ENCODE measurements at places on chromosomes 2 and 18.

GRCh38 chr2:3266925-3267867 lies 110.4 kb downstream of the EIPR1 start:
- no peak for DNase-seq

DNA sequence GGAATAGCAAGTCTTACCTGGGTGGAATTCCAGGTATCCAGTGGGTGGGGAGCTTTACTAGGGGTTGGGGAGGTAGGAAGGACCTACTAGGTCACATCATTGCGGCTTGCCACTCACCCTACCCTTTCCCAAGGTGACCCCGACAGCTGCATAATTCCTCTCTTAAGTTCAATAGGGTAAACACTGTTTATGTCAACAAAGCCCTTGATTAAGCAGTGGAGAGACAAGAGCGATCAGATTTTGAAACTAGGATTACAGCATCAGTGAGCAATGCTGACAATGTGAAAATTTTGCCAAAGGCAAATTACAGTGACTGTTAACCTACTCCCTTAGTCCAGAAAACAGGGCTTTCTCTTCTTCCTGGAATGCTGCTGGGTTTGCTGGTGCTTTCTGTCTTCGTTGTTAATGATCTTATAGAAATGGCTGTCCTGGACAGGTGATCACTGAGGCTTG lies 14.5 kb downstream of the SLC19A3 start:
- no peak for DNase-seq

GRCh38 chr2:56386657-56387056 lies 202.9 kb downstream of the CCDC85A start:
- no peak for DNase-seq

DNA sequence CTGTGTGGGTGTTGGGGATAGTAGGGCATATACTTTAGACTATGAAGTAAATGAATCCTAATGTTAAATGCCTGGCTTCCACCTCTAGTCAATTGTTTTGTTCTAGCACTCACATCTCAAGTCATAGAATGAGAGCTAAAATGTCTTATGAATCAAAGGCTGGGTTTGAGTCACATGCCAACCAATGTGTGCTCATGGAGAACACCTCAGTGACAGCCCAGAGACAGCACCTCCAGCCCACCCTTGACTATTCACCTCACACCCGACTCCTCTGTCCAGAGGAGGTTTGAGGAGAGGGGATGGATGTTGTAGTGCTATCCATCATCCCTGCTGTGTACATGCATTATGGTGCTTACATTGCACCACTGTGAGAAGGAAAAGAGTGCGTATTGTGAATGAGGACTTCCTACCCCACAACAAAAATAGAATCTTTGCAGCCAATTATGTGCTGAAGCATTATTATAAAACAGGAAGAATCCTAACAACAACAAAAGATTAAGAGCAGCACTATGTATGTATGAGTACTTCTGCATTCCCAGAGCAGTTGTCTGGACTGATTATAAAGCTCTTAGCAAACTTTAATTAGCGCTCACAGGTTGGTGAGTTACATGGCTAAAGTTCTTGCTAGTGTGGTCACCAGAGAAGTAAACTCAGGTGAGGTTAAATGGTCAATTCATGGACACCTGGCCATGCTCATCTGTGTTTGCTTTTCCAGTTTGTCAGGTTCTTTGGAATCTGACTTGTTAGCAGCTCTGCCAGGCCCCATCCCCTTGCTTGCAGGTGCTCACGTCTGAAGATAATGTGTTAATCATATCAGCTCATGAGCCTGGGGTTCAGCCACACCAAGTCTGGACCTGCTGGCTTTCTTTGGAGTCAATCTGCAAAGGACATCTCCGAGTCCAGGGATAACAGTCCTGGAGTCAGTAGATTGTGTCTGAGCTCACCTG lies 55.3 kb upstream of the NABP1 start:
- peak; percentile 19 for DNase-seq

DNA sequence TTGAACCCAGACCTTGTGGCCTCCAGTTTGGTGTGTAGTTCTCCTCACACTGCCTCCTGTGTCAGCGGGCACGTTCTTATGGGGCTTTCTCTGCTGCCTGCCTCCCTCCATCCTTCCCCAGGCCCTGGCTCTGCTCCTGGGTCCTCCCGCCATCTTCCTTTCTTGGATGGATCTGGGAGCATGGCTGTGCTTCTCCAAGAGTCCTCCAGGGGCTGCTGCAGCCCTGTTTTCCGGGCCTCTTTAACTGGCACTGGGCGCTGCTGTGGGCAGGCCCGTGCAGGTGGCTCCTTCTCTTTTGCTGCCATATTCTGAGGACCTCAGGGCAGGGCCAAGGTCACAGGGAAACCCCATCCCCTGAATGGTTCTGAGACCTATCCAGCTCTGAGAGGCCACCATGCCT lies 17.8 kb downstream of the THNSL2 start:
- no peak for DNase-seq

- no peak for DNase-seq
Observed at GRCh38 chr2:238466243-238466756, 39.6 kb downstream of the ASB1 start.

GRCh38 chr2:188623995-188624643 lies 332.4 kb downstream of the GULP1 start:
- DNase-seq: no peak

DNA sequence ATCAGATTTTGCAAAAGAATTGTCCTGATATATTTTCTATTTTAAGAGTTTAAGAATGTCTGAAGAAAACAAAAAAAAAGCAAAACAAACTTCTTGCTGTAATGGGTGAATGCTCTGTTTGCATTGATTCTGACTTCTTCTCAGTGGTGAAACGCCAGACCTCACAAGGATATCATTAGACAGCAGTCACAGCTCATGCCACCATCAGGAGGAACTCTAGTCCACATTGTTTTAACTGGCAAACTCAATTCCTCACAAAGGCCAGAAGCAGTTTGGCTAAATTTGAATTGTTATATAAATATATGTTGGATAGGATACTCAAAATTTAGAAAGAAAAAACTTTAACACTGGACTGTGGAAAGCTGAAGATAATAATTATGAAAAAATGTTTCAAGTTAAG lies 89.4 kb downstream of the DOK6 start:
- no peak for DNase-seq

- peak; percentile 38 for DNase-seq
Observed at GRCh38 chr2:50401772-50402653, 629.9 kb downstream of the NRXN1 start.

GRCh38 chr2:109160714-109161440 lies 31.9 kb downstream of the SH3RF3 start:
- DNase-seq: no peak

- DNase-seq: no peak
Observed at GRCh38 chr2:147521936-147522335, 322.9 kb upstream of the ACVR2A start.

DNA sequence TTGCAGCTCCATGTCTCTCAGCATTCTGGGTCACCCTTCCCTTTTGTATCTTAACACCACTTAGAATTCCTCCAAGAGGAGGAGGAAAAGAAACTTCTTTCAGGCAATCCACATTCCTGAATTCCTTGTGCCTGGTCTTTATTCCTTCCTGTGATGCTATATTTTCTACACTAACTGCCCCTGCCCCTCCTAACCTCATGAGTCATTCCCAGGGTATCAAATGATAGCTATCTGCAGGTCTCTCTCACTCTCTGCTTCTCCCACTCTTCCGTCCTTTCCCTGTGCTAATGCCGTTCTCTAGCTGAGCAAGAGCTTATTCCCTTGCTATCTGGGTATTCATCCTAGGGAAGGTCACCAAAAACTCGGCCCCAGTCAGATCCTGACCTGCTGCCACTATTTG lies 395.0 kb upstream of the TCF4 start:
- no peak for DNase-seq

DNA sequence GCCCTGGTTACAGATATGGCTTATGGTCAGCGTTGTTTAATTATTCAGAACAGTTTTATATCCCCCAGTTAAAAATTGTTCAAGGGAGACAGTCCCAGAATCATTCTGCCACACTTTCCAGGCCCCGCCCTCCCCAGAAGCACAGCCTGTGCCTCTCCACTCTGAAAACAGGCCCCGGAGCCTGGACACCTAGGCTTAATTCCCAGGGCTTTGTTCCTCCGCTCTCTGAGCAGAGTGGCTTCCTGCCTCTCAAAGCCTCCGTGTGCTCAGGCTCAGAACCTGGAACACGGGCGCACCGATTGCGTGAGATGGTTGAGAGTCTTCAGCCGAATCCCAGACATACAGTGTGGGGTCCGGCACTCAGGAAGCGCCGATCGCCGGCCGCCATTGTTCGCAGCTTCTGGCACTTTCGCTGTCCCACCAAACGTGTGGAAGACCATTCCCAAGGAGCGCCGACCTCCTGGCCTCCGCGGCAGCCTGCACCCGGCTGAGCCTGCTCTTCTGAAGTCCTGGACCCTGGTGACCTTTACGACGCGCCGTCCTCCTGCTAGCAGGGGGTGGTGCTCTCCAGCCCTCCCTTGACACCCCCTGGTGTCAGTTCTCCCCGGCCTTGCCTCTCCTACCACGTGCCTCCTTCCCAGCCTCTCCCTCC lies 45.6 kb downstream of the TWIST2 start:
- no peak for DNase-seq

DNA sequence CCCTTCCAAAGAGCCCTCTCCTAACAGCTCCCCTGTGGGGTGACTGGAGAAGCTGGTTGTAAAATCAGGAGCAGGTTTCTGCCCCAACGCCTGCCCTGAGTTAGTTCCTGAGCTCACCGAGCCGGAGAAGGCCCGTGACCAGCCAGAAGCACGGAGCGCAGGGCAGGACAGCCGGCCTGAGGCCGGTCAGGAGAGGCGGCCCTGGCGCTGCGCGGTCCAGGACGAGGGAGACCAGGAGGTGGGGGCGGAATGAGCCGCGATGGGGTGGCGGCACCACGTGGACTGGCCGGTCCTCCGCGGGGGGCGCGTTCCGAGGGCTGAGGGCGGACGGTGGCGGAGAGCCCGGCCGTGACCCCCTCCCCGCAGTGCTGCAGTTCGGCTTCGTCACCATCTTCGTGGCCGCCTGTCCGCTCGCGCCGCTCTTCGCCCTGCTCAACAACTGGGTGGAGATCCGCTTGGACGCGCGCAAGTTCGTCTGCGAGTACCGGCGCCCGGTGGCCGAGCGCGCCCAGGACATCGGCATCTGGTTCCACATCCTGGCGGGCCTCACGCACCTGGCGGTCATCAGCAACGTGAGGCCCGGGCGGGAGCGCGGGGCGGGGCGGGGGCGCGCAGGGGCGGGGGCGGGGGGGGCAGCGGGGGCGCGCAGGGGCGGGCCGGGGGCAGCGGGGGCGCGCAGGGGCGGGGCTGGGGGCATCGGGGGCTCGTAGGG lies 29.0 kb downstream of the ANO7 start:
- DNase-seq: peak; percentile 46

GRCh38 chr2:188835821-188836220 lies 138.4 kb upstream of the COL3A1 start:
- DNase-seq: no peak

GRCh38 chr2:73284296-73285158 lies at the start of gene FBXO41:
Gene FBXO41, minus strand, starts transcription at chr2:73284478. Its CDS starts 14,848 bp downstream, at chr2:73269630.
- DNase-seq: peak; percentile 88

DNA sequence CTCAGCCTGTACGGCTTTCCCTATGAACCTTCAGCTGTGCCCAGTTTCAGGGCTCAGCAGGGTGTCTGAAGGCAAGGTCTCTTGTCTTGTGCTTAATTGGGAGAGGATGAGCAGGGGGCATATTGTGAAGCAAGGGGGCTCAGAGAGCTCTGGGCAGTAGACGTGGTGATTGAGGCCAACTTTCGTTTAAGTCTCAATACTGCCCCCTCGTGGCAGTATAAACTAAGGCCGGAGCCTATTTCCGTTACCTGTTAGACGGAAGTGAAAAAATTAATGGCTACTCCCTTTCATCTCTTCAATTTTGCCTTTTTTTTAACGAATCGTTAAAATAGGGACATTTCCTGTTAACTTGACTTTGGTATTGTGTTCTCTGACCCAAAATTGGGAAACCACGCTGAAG lies 193.4 kb downstream of the TDRD15 start:
- DNase-seq: peak; percentile 42

- no peak for DNase-seq
Observed at GRCh38 chr2:171323971-171324528, 109.7 kb downstream of the METTL8 start.

- DNase-seq: no peak
Observed at GRCh38 chr2:163213661-163214081, 375.1 kb upstream of the KCNH7 start.

- DNase-seq: no peak
Observed at GRCh38 chr2:234975611-234976010, 23.8 kb downstream of the SH3BP4 start.

DNA sequence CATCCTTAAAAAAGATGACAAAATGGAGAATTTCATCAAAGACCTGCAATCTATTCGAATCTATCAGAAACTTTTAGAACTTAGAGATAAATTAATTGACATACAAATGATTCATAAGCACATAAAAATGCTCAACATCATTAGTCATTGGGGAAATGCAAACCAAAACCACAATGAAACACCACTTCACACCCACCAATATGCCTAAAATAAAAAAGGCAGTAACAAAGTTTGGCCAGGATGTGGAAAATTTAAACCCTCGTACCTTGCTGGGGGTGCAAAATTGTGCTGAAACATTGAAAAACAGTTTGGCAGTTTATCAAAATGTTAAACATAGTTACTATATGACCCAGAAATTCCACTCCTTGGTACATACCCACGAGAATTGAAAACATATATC lies 11.5 kb upstream of the EIF2AK3 start:
- DNase-seq: peak; percentile 30

DNA sequence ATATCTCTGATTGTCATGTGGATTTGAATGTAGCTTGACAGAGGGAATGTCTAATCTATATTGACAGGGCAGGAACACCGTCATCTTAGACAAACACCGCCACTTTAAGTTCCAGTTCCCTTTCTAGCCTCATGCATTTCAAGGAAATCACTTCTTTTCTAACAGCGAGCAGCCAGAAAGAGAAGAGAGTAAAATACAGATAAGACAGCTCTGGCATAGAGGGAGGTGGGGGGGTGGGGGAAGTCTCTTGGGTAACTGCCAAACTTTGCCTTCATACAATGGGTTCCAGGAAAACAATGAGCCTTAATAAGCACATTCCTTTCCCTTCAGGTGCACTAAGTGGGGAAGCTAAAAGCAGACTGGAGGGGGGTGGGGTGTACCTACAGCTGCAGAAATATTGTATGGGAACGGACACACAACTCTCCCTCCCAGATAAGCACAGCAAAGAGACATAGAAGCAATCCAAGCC lies 37.2 kb downstream of the CASP10 start:
- DNase-seq: no peak

- no peak for DNase-seq
Observed at GRCh38 chr2:25651066-25651465, 22.3 kb downstream of the DTNB start.

DNA sequence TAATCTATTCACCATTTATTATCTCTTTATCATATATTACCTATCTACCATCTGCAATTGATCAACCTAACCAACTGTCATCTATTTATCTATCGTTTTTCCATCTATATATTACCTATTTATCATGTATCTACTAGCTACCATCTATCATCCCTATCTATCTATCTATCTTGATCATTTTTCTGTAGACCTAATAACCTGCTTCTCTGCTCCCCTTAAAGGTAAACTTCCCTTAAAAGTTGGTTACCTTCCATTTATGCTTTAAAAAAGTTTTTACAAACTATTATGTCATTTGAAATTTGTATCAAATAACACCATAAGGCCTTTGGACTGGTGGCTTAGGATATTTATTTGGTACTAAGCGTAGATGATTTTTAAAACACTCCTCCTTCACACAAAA lies 47.2 kb downstream of the TMEM18 start:
- no peak for DNase-seq

- DNase-seq: no peak
Observed at GRCh38 chr18:79819968-79820351, 22.2 kb downstream of the KCNG2 start.

Data from stimulated activated CD4-positive, alpha-beta T cell treated with anti-CD3 and anti-CD28 coated beads, Interleukin-15, amount 100 ng/mL, for 24 hours (primary cell).